Stimulated activated CD8-positive, alpha-beta memory T cell treated with anti-CD3 and anti-CD28 coated beads, Interleukin-7, amount 100 ng/mL, for 1 hour (primary cell): ENCODE measurements at places on chromosomes 13 and 19.

DNA sequence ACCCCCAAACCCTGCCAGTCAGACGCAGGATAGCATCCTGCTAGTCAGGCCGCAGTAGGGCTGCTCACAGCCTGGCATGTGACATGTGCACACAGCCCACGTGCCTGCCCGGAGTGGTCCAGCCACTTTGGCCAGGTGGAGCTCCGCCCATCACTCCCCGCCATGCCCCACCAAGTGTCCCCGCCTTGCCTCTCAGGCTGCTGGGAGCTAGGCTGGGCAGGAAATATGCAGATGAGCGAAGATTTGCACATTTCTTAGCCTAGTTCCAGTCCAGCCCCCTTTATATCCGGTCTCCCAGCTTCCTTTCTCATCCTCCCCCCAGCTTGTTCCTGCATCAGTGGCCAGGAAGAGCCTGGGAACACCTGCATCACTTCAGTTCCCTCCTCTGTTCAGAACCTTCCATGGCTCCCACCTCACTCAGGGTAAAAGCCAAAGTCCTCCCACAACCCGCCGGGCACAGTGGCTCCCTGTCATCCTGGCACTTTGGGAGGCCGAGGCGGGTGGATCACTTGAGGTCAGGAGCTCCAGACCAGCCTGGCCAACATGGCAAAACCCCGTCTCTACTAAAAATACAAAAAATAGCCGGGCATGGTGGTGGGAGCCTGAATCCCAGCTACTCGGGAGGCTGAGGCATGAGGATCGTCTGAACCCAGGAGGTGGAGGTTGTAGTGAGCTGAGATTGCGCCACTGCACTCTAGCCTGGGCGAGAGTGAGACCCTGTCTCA is 2.3 kb upstream of the DOCK6 start:
- DNase-seq, result no peak

- DNase-seq, result peak; percentile 60
Measured at GRCh38 chr19:12766051-12766521, 9.3 kb downstream of the HOOK2 start.

DNA sequence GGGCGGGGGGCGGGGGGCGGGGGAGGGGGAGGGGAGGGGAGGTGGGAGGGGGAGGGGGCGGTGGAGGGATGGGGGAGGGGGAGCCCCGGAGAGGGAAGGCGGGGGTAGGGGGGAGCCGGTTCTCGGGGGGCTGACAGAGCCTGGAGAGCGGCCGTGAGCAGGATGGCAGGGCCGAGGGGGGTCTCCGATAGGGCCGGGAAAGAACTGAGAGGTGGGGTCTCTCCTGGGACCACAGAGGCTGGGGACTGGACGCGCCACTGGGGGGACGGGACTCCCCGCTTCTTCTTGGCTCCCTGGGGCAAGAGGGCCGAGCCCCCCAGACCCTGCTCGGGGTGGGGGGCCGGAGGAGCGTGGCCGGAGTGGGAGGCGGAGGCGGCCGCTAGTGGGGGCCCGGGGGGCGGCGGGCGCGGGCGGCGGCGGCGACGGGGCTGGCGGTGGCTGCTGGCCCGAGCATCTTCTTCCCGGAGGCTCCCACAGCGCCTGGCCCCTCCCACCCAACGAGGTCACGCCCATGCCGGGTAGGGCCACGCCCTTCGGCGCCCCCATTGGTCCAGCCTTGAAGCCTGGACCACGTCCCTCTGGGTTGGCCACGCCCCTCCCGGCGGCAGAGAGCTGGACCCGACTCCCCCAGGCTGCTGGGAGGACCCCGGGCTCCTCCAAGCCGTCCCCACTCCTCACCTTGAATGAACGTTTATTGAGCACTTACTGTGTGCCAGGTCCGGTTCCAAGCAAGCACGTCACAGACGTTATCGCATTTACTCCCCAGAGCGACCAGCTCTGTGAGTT is at the start of gene NOVA2:
Gene NOVA2, minus strand, starts transcription at position 313 of the 786 bp plus-strand sequence. CDS start 514 bp downstream, outside the sequence.
- DNase-seq, result no peak

GRCh38 chr13:31088826-31089420 is 72.8 kb downstream of the HSPH1 start:
- DNase-seq, result no peak

- DNase-seq, result no peak
Measured at GRCh38 chr19:16085115-16085514, 8.8 kb downstream of the TPM4 start.

- DNase-seq, result no peak
Measured at GRCh38 chr13:47826471-47826870, 174.6 kb downstream of the SUCLA2 start.
